ENCODE measurements at places on chromosomes 1 and 21.

- ATAC-seq: peak; percentile 49
Measured at GRCh38 chr1:15046487-15047165, 106.9 kb upstream of the TMEM51 start.

GRCh38 chr1:240935920-240936319, 324.0 kb upstream of the GREM2 start:
- ATAC-seq: no peak

DNA sequence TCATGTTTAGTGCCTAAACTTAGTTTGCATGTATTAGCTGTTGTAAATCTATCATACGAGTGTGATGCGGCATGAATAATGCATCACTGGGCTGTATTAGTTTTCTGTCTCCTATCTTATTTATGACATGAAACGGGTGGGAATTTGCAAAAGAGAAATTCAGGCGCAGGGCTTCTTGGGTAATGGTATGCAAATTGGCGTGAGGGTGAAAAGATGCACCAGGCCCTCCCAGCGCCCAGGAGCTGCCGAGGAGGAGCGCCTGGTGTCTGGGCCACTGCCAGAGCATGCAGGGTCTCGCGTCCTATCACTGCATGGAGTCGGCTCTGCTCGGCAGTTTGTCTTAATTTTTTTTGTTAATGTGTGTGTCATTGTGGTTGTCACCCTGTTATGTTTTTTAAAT, 82.9 kb upstream of the ACTL8 start:
- ATAC-seq: no peak

DNA sequence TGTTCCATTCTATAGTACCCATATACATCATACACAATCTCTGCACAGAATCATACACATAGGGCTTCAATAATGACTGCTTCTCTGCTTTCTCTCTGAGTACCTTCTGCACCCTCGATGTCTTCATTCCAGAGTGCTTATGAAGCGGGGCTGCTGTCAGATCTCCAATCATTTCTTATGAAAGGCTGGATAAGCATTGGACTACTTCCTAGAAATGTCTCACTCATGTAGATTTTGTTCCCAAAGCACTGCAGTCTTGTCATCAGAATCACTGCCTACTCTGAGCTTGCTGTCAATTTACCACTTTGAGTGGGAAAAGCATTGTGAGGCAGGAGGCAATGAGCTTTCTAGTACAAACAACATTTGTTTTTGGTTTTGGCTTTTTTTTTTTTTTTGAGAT, 179.0 kb downstream of the SLC35F3 start:
- ATAC-seq: no peak

- ATAC-seq: no peak
Measured at GRCh38 chr1:43217747-43218146, 45.6 kb downstream of the CFAP57 start.
